Tibial nerve (tissue), 4 donors: ENCODE measurements at places on chromosomes 7 and 10. TPM values are rescaled to one million over a fixed set of nuclear protein-coding genes. Genes with fewer than 3 reads are reported as not detected.

GRCh38 chr7:128783143-128783861 lies 7.7 kb upstream of the OPN1SW start:
- no peaks in the 10 kb centered on the region for H3K27me3 ChIP-seq
- H3K36me3 ChIP-seq: no peaks in the 10 kb centered on the region
- no peaks in the 10 kb centered on the region for H3K4me1 ChIP-seq
- no peak overlapping the region for H3K27ac ChIP-seq
- peak; percentile 44 for DNase-seq
- no peak overlapping the region for H3K4me3 ChIP-seq

GRCh38 chr7:28956608-28957063 lies 1.5 kb downstream of the TRIL start:
- H3K4me1 ChIP-seq: peaks cover 21% of the 10 kb centered on the region
- no peaks in the 10 kb centered on the region for H3K36me3 ChIP-seq
- H3K4me3 ChIP-seq: peak overlapping the region; percentile 24

DNA sequence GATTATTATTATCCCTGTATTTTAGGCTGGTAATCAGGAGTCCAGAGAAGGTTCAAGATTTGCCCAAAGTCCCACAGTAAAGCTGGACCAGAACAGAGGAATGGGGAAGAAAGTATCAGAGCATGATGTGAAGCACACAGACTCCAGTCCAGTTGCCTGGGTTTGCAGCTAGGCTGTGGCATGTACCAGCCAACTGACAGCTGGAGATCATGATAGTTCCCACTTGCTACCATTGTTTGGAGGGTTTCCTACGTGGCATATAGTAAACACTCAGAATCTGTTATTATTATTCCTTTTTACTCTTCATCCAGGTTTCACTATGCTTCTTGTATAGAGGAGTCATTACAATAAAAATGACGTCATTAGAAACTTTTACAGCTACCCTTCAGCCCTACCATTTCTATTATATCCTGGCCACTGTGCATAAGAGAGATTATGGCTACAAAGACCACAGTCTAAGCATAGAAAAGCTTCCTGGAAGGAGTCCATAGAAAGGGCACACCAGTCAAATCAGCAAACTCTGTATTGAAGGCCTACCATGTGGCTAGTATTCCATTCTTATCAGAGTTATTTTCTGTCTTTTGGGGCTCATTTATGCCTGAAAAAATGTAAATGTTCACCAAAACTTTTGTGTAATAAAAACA lies 66.6 kb downstream of the MTPN start:
- no peaks in the 10 kb centered on the region for H3K36me3 ChIP-seq
- no peak overlapping the region for H3K4me3 ChIP-seq
- no peaks in the 10 kb centered on the region for H3K27me3 ChIP-seq
- no peaks in the 10 kb centered on the region for H3K4me1 ChIP-seq
- no peak overlapping the region for H3K27ac ChIP-seq

GRCh38 chr10:8365935-8366911 lies 311.7 kb downstream of the GATA3 start:
- no peaks in the 10 kb centered on the region for H3K4me1 ChIP-seq
- no peaks in the 10 kb centered on the region for H3K27me3 ChIP-seq
- no peak overlapping the region for H3K27ac ChIP-seq
- no peak overlapping the region for H3K4me3 ChIP-seq
- H3K36me3 ChIP-seq: no peaks in the 10 kb centered on the region

LIPF gene
- total RNA-seq: not detected

DNA sequence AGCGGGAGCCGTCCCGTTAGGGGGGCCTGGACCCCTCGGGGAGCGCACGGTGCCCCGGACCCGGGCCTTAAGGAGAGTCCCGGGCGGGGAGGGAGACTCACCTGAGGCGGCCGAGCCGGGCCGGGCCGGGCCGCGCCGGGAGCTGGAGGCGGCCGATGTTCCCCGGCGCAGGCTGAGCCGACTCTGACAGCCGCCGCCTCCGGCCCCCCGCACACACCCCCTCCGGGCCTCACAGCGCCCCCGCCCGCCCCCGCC lies at the start of gene ACHE:
Gene ACHE, minus strand, starts transcription at position 188 of the 255 bp plus-strand sequence. CDS start 1,656 bp downstream, outside the sequence.
- no peak for DNase-seq
- H3K36me3 ChIP-seq: no peaks in the 10 kb centered on the region
- peak within 1 kb of the TSS; percentile 26 for H3K27ac ChIP-seq
- peak within 1 kb of the TSS; percentile 40 for H3K4me3 ChIP-seq

PON1 gene
- total RNA-seq: not detected

- H3K27ac ChIP-seq: no peak overlapping the region
- DNase-seq: no peak
- H3K27me3 ChIP-seq: no peaks in the 10 kb centered on the region
- H3K4me1 ChIP-seq: no peaks in the 10 kb centered on the region
These were observed 45.3 kb downstream of the ADRA2A start for GRCh38 chr10:111122127-111122526.

APBB1IP gene
- 9.3 TPM for total RNA-seq

DNA sequence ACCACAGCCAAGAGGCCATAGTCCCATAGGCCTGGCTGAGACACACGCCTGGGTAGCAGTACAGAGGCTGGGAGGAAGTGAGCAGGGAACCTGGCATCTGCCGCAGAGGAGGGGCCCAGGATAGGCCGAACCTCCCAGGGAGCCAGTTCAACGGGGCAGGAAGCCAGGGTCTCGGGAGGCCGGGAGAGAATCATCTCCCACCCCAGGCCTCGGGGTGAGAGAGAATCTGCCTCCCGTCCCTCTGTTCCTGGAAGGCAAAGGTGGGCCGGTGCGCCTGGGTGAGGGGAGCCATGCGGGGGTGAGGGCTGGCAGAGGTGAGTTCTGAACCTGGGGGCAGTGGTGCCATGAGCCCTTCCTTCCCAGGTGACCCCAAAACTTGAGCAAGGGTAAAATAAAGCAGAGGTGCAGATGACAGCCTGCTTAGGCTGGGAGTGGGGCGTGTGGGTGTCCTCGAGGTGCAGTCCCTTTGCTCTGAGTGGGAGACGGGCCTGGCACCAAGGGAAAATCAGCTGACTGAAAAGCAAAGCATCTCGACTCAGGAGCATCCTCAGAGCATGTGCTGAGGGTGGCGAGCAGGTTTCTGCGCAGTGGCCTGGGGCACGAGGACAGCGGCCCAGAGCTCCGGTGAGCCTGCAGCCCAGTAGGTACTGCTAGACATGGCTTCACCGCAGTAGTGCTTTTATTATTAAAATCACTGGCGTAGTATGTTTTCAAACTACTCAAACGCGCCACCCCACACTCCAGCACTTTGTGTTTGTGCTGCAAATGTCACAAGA lies 15.5 kb downstream of the AGAP3 start:
- no peaks in the 10 kb centered on the region for H3K4me1 ChIP-seq
- no peaks in the 10 kb centered on the region for H3K36me3 ChIP-seq
- no peaks in the 10 kb centered on the region for H3K27me3 ChIP-seq

TFPI2 gene
- 4.0 TPM for total RNA-seq

- no peak for DNase-seq
- H3K27ac ChIP-seq: no peak overlapping the region
- peaks cover 18% of the 10 kb centered on the region for H3K4me1 ChIP-seq
- H3K36me3 ChIP-seq: no peaks in the 10 kb centered on the region
- no peaks in the 10 kb centered on the region for H3K27me3 ChIP-seq
These were observed 106.3 kb downstream of the SLIT1 start for GRCh38 chr10:97079448-97079847.

GRCh38 chr7:4831723-4832495 lies 29.9 kb downstream of the PAPOLB start:
- H3K4me1 ChIP-seq: no peaks in the 10 kb centered on the region
- no peaks in the 10 kb centered on the region for H3K36me3 ChIP-seq
- no peak overlapping the region for H3K4me3 ChIP-seq
- no peaks in the 10 kb centered on the region for H3K27me3 ChIP-seq

PRKG1 gene
- total RNA-seq: 8.7 TPM

CALCR gene
- not detected for total RNA-seq

TMEM26 gene
- total RNA-seq: not detected

- no peaks in the 10 kb centered on the region for H3K27me3 ChIP-seq
- no peak overlapping the region for H3K27ac ChIP-seq
- H3K4me1 ChIP-seq: no peaks in the 10 kb centered on the region
- DNase-seq: no peak
- no peaks in the 10 kb centered on the region for H3K36me3 ChIP-seq
These were observed 8.9 kb downstream of the ANXA11 start for GRCh38 chr10:80196270-80196949.

DNA sequence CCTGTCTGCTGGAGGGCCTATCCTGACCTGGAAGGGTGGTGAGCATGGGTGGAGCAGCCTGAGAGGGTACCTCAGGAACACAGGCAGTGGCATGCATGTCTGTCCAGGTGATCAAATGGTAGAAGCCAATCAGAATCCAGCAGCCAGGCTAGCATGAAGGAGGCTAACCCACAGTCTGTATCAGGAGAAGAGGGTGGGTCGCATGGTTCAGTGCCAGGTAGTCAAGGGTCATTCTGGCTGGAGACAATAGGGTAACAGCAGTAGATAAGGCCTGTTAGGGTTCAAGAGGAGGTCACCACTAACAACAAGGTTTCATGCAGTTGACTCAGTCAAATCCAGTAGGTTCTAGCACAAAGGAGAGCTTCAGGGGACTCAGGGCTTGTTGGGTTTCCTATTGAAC lies 10.4 kb downstream of the ALDH18A1 start:
- no peak overlapping the region for H3K27ac ChIP-seq
- H3K4me1 ChIP-seq: no peaks in the 10 kb centered on the region
- DNase-seq: no peak
- no peaks in the 10 kb centered on the region for H3K27me3 ChIP-seq

DNA sequence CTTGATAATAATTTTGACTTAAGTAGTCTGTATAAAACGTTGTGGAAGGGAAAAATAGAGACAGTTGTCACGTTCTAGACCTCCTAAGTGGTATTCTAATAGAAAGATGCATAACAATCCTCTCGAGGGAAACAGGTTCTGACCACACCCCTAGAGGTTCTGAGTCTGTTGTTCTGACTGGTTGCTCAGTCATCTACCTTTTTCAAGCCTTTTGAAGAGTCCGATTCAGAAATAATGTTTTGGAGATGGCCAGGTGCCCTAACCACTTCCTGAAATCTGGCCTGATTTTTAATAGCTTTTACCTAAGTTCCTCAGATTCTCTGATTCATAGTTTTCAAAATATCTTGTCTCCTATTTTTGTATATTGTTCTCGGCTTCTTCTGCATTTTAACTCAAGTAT lies 175.6 kb downstream of the HDAC9 start:
- no peak for DNase-seq
- H3K36me3 ChIP-seq: no peaks in the 10 kb centered on the region
- H3K4me3 ChIP-seq: no peak overlapping the region
- no peaks in the 10 kb centered on the region for H3K27me3 ChIP-seq
- peaks cover 4% of the 10 kb centered on the region for H3K4me1 ChIP-seq

GRCh38 chr10:47166405-47166777 lies 133.6 kb upstream of the GDF10 start:
- no peak for DNase-seq
- no peaks in the 10 kb centered on the region for H3K36me3 ChIP-seq
- H3K4me1 ChIP-seq: peaks cover 14% of the 10 kb centered on the region
- H3K27ac ChIP-seq: peak overlapping the region; percentile 82

TAS2R4 gene
- 1.5 TPM for total RNA-seq

GPR26 gene
- not detected for total RNA-seq

CTAGE15 gene
- total RNA-seq: 1.5 TPM

- peaks cover 10% of the 10 kb centered on the region for H3K4me1 ChIP-seq
- no peak overlapping the region for H3K4me3 ChIP-seq
- no peaks in the 10 kb centered on the region for H3K36me3 ChIP-seq
- no peak overlapping the region for H3K27ac ChIP-seq
- DNase-seq: no peak
- no peaks in the 10 kb centered on the region for H3K27me3 ChIP-seq
These were observed 14.7 kb downstream of the SLC16A12 start for GRCh38 chr10:89520706-89521105.

DNA sequence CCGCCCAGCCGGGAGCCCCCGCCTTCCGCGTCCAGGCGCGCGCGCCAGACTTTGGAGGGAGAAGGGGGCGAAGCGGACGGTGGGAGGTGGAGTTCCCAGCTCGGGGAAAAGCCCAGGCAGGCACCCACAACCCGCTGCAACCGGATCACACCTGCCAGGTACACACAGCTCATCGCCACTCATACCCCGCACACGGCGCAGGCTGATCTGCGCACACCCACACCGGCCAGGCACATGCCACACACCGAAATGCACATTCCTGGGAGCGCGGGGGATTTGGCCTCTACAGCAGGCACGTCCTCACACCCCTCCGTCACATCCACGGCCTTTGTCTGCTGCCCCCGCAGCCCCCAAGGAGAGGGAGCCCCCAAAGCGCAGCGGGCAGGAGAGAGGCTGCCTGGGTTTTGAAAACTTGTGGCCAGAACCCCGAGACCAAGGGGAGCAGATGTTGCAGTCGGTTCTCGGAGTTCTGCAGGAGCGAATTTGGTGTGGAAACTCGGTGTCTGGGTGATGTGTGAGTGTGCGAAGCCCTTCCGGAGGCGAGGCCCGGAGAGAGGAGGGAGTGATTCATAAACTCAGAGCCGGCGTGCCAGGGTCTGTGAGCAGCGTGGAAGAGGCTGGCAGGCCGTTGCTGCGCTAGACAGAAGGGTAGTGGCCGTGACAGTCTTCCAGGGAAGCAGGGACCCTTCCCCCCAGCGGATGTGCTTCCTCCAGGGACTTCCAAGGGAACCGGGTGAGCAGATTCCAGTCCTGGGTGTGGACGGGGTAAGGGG lies 734 bp downstream of the CHST3 start:
- peak overlapping the region; percentile 99 for H3K27ac ChIP-seq
- H3K27me3 ChIP-seq: no peaks in the 10 kb centered on the region
- DNase-seq: peak; percentile 63
- no peaks in the 10 kb centered on the region for H3K36me3 ChIP-seq
- peak overlapping the region; percentile 36 for H3K4me3 ChIP-seq

- DNase-seq: no peak
- no peak overlapping the region for H3K27ac ChIP-seq
- no peaks in the 10 kb centered on the region for H3K36me3 ChIP-seq
- no peak overlapping the region for H3K4me3 ChIP-seq
These were observed 609.0 kb upstream of the DPP6 start for GRCh38 chr7:153443032-153443701.

NEURL1 gene
- 0.60 TPM for total RNA-seq

EFCAB10 gene
- total RNA-seq: not detected

- H3K4me1 ChIP-seq: peaks cover 24% of the 10 kb centered on the region
- H3K27me3 ChIP-seq: no peaks in the 10 kb centered on the region
- no peak for DNase-seq
- H3K36me3 ChIP-seq: no peaks in the 10 kb centered on the region
- H3K27ac ChIP-seq: no peak overlapping the region
- H3K4me3 ChIP-seq: no peak overlapping the region
These were observed 3.7 kb upstream of the STK32C start for GRCh38 chr10:132311338-132311939.

GNGT1 gene
- not detected for total RNA-seq

DNA sequence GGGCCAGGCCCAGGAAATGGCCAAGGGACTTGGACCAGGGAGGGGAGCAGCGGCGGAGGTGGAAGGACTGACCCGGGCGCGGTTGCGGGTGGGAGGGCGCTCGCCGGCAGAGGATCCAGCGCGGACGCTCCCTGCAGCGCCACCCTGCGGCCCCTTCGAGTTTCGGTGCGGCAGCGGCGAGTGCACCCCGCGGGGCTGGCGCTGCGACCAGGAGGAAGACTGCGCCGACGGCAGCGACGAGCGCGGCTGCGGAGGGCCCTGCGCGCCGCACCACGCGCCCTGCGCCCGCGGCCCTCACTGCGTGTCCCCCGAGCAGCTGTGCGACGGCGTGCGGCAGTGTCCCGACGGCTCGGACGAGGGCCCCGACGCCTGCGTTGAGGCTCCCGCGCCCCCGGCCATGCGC lies 16.8 kb upstream of the ZNF467 start:
- H3K36me3 ChIP-seq: no peaks in the 10 kb centered on the region
- no peak overlapping the region for H3K27ac ChIP-seq
- H3K27me3 ChIP-seq: no peaks in the 10 kb centered on the region
- H3K4me3 ChIP-seq: no peak overlapping the region
- no peaks in the 10 kb centered on the region for H3K4me1 ChIP-seq

ZNF394 gene
- total RNA-seq: 36.9 TPM
